ENCODE measurements at places on chromosomes 1 and 21. TPM values are rescaled to one million over a fixed set of nuclear protein-coding genes. Genes with fewer than 3 reads are reported as not detected.

GNAT2 gene
- total RNA-seq: 0.21 TPM

GRCh38 chr1:151134396-151134795 lies 12.0 kb downstream of the SEMA6C start:
- H3K27ac ChIP-seq: no peak overlapping the region
- no peaks in the 10 kb centered on the region for H3K27me3 ChIP-seq
- H3K4me1 ChIP-seq: no peaks in the 10 kb centered on the region
- DNase-seq: no peak
- no peak overlapping the region for H3K4me3 ChIP-seq
- H3K36me3 ChIP-seq: no peaks in the 10 kb centered on the region

DNA sequence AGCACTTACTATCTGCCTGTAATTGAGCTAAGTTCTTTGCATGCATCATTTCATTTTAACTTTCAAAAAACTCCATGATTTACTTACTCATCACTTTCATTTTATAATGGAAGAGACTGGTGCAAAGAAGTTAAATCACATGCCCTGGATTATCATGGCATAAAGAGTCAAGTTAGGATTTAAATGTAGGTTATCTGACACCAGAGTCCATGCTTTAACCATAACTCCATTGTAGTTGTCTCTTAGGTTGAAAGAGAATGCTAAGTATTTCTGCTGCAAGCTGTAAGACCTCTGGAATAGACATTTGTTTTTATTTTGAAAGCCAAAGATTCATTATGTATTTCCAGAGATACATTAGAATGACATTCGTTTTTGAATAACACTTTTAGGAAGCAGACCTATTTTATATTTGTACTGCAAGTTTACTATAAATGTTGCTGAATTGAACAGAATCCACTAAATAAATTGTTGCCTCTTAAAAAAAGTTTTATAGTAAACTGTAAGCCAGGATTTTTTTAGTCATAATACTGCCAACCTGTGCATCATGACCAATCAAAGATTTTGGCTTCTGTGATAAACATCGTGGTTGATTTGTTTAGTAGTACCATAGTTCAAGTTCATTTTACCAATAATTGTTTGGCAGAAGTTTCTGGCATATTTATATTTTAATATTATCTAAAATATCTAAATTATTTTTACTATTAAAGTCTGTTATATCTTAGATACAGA lies 26.1 kb downstream of the CFH start:
- no peak overlapping the region for H3K27ac ChIP-seq
- H3K27me3 ChIP-seq: no peaks in the 10 kb centered on the region
- H3K36me3 ChIP-seq: peaks cover 10% of the 10 kb centered on the region
- no peaks in the 10 kb centered on the region for H3K4me1 ChIP-seq
- H3K4me3 ChIP-seq: no peak overlapping the region
- DNase-seq: no peak

DNA sequence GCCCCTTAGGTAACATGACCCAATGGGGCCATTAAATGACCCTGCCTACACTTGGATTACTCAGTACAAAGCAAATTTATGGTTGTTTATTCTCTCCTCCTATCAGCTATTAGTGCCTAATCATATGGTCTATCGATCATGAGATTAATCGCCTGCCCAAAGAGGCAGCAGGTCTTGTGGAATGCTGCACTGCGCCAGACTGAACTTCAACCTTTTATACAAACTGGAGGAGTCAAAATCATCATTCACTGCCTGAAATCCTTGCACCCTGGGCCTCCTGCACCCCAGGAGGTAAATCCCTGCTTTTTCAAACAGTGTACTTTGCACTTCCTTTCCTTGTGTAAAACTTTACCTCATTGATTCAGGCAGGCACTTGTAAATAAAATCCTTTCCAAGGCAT lies 69.7 kb downstream of the NFIA start:
- no peaks in the 10 kb centered on the region for H3K36me3 ChIP-seq
- H3K27me3 ChIP-seq: no peaks in the 10 kb centered on the region
- DNase-seq: no peak

- no peak for DNase-seq
- peaks cover 4% of the 10 kb centered on the region for H3K4me1 ChIP-seq
- H3K4me3 ChIP-seq: no peak overlapping the region
- H3K36me3 ChIP-seq: no peaks in the 10 kb centered on the region
- no peaks in the 10 kb centered on the region for H3K27me3 ChIP-seq
These were observed 11.7 kb upstream of the HES5 start for GRCh38 chr1:2541619-2542245.

GRCh38 chr1:97046765-97047420 lies 325.3 kb downstream of the PTBP2 start:
- no peak overlapping the region for H3K4me3 ChIP-seq
- no peaks in the 10 kb centered on the region for H3K27me3 ChIP-seq
- DNase-seq: no peak
- H3K36me3 ChIP-seq: no peaks in the 10 kb centered on the region
- H3K27ac ChIP-seq: no peak overlapping the region

DNA sequence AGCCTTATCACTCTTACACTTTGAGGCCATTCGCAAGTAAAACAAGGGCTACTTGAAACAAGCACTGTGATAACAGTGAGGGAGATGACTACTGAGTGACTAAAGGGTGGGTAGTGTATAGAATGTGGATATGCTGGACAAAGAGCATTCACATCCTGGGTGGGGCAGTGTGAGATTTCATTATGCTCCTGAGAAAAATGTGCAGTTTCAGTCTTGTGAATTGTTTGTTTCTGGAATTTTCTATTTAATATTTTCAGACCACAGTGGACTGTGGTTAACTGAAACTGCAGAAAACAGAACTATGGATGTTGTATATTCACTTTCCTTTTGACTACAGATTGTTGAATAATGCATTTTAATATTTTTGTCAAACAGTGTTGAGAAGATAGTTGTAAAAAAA lies 25.1 kb upstream of the B3GALT2 start:
- H3K36me3 ChIP-seq: no peaks in the 10 kb centered on the region
- DNase-seq: no peak
- H3K4me1 ChIP-seq: no peaks in the 10 kb centered on the region
- H3K27me3 ChIP-seq: no peaks in the 10 kb centered on the region
- H3K27ac ChIP-seq: no peak overlapping the region

PGLYRP4 gene
- not detected for total RNA-seq

SERINC2 gene
- 117 TPM for total RNA-seq

Data from right lobe of liver (tissue), 6 donors.